ENCODE measurements at places on chromosomes 16 and 17.

DNA sequence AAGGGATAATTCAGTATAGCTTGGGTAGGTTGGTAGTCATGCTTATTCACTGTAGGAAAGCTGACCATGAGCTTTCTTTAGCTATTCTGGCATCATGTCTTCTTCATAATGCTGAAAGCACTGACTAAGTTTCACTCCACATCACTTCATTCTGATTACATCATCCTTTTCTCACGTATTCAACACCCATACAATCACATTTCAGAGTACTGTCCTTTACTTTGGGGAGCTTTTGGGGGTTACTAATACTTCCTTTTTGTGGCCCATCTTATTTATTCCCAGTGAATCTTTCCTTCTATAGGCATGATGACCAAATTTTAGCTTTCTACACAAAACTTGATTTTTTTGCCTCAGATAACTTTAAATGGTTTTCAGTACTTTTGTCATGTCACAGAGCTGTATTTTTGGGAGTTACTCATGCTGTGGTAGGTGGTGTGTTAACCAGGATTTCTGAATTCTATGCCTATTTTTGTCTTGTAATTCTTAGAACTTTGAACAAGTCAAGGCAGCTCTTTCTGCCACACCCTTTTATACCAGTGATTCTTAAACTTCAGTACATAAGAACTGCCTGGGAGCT is 23.5 kb downstream of the TADA2A start:
- peak; percentile 77 for DNase-seq

- DNase-seq: no peak
These were observed 263.4 kb downstream of the BCAS3 start for GRCh38 chr17:60941028-60941427.

GRCh38 chr16:74107795-74108610 is 188.6 kb upstream of the PSMD7 start:
- peak; percentile 50 for DNase-seq

DNA sequence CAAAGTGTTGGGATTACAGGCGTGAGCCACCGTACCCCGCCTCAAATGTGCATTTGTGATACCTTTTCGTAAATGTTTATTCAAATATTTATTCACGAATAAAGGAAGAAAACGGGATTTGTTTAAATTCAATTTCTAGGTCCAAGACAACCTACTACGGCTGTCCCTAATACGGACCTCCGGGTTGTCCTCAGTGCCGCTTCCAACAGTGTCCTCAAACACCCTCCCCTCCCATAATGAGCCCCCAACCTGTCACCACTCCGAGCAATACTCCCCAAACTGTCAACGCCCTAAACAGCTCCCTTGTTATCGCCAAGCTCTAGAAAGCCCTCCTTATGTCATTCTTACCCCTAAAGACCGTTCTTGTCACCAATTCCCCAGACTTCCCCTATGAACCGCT is 539 bp upstream of the GABARAPL2 start:
- DNase-seq: no peak

DNA sequence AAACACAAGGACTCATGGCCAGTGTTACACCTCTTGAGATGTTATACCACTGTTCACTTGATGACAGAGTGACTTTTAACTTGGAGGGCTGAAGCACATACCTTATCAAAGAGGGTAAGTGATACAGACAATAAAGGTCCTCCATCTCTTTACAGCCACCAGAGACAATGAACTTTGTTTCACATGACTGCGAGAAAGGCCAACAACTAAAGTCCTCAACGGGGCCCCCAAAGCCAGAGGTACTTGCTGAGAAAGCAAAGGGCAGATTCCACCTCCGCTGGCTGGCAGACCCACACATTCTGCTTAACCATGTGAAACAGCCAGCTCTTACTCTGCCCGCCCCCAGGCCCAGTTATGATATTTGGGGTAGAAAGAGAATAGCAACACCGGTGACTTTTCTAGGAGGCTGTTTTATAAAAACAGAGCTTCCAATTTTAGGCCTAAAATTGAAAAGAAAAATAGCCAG is 21.4 kb downstream of the DCUN1D3 start:
- no peak for DNase-seq

GRCh38 chr17:9768381-9768934 is 22.9 kb downstream of the DHRS7C start:
- peak; percentile 27 for DNase-seq

DNA sequence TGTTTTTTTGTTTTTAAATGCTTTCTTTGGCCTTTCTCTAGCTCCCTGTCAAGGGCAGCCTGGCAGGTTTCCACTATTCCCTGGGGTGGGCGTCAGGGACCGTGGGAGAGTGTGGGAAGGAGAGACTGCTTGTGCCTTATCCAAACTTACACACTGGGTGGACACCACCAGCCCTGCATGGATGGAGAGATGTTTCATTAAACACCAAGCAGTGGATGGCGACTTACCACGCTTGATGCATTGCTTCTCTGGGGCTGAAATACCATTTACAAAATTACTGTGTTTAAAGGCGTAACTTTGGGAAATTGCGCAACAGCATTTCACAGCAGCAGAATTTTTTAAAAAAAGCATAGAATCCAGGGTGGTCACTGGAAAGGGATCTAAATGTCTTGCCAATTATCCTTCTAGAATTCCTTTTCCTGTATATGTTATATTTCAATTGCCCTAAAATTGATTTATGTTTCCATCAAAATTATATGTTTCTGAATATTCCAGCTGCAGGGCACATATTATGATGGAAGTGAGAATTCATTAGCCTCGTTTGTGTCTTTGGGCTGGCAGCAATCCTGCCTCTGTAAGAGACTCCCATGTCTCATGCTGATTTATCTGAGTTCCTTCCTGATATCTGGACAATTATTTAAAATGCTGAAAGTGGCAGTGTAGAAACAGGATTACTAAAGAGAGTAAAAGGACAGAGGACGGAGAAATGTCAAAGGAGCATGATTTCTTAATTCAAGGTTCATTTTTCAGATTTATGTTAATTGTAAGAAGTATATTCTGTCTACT is 247.3 kb downstream of the GRIN2A start:
- no peak for DNase-seq

- DNase-seq: no peak
These were observed 22.4 kb upstream of the PRM1 start for GRCh38 chr16:11303405-11304138.

DNA sequence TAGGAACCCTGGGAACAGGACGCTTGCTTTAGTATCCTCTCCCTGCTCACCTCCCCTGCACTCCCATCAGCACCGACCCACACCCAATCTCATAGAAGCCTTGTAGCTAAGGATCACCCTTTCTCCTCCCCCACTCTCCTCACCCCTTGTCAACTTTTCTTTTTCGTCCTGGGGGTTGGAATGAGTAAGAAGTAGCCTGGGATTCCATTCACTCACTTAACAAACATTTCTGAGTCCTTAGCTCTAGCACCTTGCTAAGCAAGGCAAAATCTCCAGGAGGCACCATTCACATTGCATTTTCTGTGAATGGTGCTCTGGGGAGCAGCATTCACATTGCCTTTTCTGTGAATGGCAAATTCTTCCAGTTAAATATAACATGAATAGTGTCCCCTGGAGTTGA is 1.1 kb upstream of the PGAP3 start:
- DNase-seq: no peak

DNA sequence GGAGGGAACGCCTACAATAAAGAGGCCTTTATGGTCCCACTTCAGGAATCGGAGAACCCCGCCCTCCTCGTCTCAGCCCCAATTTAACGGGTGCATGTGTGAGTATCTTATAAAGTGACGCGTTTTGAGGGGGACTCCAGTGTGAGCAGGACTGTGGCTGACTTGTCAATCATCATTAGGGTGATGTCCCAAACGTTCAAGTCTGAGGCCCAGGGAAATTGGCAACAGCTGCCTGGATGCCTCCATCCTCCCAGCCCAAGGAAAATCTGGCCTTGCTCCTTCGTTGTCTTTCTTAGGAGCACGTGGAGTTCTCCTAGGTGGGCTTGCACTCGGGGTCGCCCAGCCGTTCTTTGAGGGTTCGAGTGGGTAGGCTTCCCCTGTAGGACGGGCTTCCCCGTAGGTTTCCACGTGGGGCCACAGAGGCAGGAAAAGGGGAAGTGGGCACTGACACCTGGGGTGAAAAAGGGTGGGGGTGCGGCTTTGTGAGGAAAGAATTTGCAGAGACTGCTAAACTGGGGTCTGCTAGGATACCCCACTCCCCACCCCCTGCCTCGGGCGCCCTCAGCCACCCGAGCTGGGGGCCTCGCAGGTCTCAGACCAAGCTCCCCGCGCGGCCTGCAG is 561 bp upstream of the HERPUD1 start:
- no peak for DNase-seq

DNA sequence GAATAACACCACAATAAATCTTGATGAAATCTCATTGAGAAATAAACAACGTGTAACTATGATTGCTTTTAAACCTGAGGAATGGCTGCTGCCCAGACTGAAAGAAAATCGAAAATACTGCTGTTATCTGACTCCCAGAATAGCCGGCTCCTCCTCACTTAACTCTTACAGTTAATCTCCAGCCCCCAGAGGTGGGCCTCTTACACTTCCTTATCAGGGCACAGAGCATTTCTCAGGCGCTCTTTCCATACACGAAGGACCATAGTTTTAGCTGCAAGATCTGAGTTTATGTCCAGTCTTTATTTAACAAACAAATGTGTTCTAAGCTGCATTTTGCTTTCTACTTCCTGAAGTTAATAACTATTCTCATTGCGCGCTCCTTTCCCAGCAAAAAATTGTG is 206.9 kb downstream of the MAP2K4 start:
- DNase-seq: no peak

- DNase-seq: no peak
These were observed 18.4 kb downstream of the CYB5D2 start for GRCh38 chr17:4161192-4161966.

- DNase-seq: no peak
These were observed 7.4 kb downstream of the IRF8 start for GRCh38 chr16:85906349-85906748.

DNA sequence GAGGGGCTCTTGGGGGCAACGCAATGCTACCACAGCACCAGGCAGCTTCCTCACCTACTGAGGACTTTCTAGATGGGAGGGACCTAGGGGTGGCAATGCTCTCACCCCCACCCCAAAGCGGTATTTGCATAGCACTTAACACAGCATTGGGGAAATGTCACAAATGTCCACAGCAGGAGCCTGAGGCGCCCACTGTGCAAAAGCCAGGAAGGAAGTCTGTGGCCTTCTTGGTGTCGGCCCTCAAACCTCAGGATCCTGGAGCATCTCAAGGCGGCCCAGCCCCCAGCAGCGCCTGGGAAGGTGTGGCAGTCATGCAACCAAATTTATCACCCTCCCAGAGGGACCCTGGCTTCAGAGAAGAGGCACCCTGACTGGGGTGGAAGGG is 45.3 kb downstream of the WNT3 start:
- DNase-seq: no peak

DNA sequence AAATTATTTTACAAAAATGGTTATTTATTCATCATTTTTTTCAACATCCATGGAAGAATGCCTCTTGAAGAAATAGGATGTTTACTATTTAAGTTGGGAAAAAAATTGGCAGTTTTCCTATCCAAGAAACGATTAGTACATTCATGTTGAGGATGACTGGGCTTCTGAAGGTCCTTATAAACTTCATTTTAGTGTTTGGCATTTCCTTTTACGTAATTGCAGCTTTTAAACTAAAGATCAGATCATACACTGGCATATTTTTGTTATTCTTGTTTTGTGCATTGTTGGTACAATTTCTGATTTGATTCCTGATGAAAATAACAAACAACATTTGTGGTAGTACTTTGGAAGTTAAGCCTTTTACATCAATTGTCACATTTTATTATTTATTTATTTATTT is 11.5 kb downstream of the KCNJ16 start:
- DNase-seq: no peak

- DNase-seq: no peak
These were observed 78.4 kb downstream of the KATNIP start for GRCh38 chr16:27628241-27628942.

GRCh38 chr17:34365340-34365739 is 2.3 kb upstream of the CCL1 start:
- DNase-seq: peak; percentile 22

- DNase-seq: no peak
These were observed 93.4 kb downstream of the KANSL1 start for GRCh38 chr17:46099865-46100264.

- no peak for DNase-seq
These were observed 164.9 kb downstream of the CCDC182 start for GRCh38 chr17:57580055-57580739.

DNA sequence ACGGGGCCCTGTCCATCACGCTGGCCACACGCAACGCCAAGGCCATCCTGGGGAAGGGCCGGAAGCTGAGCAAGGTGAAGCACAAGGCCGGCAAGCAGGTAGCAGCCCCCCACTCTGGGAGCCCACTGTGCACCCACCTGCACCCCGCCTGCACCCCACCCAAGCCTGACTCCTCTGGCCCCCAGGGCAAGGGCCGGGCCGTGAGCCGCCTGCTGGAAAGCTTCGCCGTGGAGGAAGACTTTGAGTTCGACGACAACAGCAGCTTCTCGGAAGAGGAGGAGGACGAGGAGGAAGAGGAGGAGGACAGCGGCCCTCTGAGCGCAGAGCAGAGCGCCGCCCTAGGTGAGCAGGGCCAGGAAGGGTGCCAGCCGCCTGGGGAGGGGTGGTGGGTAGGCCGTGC is 54.0 kb downstream of the ACTG1 start:
- DNase-seq: no peak

DNA sequence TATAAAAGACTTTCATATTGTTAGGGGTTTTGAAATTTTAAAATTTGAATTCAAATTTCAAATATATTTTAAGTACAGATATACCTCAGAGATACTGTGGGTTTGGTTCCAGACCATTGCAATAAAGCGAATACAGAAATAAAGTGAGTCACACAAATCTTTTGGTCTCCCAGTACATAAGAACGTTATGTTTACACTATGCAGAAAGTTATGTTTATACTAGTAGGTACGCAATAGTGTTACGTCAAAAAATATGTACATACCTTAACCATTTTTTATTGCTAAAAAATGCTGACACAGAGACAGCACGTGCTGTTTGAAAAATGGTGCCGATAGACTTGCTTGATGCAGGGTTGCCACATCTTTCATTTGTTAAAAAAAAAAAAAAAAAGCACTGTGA is 19.7 kb downstream of the NUP88 start:
- no peak for DNase-seq

DNA sequence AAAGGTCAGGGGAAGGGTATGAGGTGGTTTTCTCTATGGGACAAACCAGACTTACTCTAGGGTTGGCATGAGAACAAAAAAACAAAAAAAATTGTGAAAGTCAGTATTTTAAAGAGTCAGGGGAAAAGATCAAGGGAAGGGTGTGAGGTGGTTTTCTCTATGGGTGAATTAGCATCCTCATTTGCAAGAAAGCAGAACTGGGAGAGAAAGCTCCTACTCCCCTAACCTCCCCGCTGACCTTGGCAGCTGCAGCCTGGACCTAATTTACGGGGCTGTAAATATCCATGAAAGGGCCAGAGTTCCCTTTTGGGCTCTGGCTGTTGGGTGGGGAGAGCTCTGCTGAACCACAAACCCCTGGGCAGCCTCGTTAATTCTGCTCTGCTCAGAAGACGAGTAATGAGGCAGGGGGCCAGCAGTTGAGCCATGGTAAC is 10.6 kb downstream of the RHBDL3 start:
- DNase-seq: no peak

GRCh38 chr17:83103200-83103942 is 24.0 kb downstream of the METRNL start:
- no peak for DNase-seq

All from activated CD4-positive, alpha-beta T cell treated with anti-CD3 and anti-CD28 coated beads, Interleukin-10, Interleukin-2, amounts not matched to agents 100 ng/mL and 50 ng/mL, durations not matched to agents 16 hours and 8 hours (primary cell).